ENCODE measurements at places on chromosomes 7 and 10. TPM values are rescaled to one million over a fixed set of nuclear protein-coding genes. Genes with fewer than 3 reads are reported as not detected.

DNA sequence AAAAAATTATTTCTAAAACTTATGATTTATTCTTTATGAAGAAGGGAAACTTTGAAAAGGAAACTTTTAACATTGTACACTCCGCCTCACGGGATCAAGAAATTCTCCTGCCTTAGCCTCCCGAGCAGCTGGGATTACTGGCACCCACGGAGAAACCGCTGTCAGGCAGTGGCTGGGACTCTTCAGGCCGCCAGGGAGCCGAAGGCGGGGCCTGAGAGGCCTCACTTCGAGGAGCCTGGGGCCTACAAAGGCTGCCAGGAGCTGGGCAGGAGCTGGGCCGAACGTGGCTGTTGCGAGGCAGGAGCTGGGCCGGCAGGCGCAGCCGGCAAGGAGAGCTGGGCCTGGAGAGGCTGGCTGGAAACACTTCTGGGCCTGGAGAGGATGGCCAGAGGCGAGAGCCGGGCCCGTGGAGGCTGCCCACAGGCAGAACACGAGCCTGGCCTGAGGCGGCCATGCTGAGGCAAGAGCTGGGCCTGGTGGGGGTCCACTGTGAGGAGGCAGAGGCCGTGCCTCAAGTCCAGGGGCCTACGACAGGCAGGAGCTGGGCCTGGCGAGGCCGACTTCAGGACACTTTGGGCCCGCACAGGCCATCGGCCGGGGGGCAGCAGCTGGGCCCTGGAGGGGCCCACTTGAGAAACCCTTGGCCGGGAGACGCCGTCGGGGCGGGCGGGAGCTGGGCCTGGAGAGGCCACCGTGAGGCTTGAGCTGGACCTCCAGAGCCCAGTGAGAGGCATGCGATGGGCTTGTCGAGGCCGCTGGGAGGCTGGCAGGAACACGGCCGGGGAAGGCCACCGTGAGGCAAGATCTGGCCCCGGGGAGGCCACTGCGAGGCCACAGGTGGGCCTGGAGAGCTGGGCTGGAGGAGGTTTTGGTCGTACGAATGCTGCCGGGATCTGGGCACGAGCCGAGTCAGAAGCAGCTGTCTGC, 23.7 kb downstream of the MDH2 start:
- no peaks in the 10 kb centered on the region for H3K27me3 ChIP-seq
- peak; percentile 67 for DNase-seq
- H3K36me3 ChIP-seq, result peaks cover under 1% of the 10 kb centered on the region
- H3K27ac ChIP-seq, result no peak overlapping the region

GRCh38 chr7:98107313-98107721, 655 bp downstream of the LMTK2 start:
- no peaks in the 10 kb centered on the region for H3K36me3 ChIP-seq
- H3K27ac ChIP-seq, result peak overlapping the region; percentile 79
- DNase-seq, result no peak
- H3K4me3 ChIP-seq, result peak overlapping the region; percentile 92
- no peaks in the 10 kb centered on the region for H3K27me3 ChIP-seq

- no peaks in the 10 kb centered on the region for H3K36me3 ChIP-seq
- no peak for DNase-seq
- no peak overlapping the region for H3K4me3 ChIP-seq
- H3K4me1 ChIP-seq, result no peaks in the 10 kb centered on the region
- no peak overlapping the region for H3K27ac ChIP-seq
Observed at GRCh38 chr10:111037858-111038257, 39.0 kb upstream of the ADRA2A start.

DNA sequence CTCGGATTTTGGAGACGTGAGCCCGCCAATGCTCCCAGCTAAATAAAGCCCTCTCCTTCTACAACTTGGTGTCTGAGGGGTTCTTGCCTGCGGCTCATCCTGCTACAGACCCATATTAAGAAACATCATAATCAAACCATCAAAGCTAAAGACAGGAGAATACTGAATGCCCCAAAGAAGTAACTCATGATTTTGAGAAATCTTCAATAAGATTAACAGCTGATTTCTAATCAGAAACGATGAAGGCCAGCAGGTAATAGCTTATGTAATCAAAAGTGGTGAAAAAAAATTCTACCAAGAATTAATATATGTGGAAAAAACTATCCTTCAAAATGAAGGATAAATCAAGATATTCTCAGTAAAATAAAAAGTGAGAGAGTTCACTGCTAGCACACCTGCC, 130.3 kb downstream of the DNAJC1 start:
- no peak for DNase-seq
- H3K27me3 ChIP-seq, result no peaks in the 10 kb centered on the region
- H3K27ac ChIP-seq, result no peak overlapping the region
- no peaks in the 10 kb centered on the region for H3K4me1 ChIP-seq
- peaks cover 12% of the 10 kb centered on the region for H3K36me3 ChIP-seq

- no peak overlapping the region for H3K27ac ChIP-seq
- peak; percentile 94 for DNase-seq
- H3K36me3 ChIP-seq, result no peaks in the 10 kb centered on the region
- H3K4me3 ChIP-seq, result no peak overlapping the region
Observed at GRCh38 chr10:117830787-117831212, 215.9 kb downstream of the RAB11FIP2 start.

DNA sequence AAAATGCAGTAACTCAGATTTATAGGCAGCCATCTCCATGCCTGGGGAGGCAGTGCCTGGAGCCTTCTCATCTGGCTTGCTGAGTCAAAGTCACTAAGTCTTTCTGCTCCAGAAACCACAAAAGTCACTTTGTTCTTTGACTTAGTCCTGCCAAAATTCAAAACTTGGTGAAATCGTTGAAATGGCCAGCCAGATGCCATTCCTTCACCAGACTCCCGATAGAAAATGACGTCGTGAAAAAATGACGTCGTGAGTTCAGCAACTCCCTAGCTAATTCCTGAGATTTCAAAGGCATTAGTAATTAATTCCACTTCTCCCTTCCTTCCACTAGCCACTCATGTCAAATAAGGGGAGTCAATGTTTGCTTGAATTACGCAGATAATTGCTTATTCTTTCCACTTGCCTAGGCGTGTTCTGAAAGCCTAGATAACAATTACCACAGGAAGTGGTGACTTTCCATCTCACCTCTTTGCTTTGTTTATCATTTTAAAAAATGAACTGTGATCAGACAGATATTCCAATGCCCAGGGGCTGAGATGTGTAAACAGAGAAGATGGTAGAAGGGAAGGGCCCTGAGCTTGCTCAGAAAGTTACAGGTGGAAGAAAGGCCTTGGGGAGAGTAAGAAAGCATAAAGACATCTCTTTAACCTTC, 48.5 kb upstream of the OSBPL3 start:
- H3K4me3 ChIP-seq, result no peak overlapping the region
- no peak overlapping the region for H3K27ac ChIP-seq
- DNase-seq, result no peak
- H3K27me3 ChIP-seq, result no peaks in the 10 kb centered on the region

DNA sequence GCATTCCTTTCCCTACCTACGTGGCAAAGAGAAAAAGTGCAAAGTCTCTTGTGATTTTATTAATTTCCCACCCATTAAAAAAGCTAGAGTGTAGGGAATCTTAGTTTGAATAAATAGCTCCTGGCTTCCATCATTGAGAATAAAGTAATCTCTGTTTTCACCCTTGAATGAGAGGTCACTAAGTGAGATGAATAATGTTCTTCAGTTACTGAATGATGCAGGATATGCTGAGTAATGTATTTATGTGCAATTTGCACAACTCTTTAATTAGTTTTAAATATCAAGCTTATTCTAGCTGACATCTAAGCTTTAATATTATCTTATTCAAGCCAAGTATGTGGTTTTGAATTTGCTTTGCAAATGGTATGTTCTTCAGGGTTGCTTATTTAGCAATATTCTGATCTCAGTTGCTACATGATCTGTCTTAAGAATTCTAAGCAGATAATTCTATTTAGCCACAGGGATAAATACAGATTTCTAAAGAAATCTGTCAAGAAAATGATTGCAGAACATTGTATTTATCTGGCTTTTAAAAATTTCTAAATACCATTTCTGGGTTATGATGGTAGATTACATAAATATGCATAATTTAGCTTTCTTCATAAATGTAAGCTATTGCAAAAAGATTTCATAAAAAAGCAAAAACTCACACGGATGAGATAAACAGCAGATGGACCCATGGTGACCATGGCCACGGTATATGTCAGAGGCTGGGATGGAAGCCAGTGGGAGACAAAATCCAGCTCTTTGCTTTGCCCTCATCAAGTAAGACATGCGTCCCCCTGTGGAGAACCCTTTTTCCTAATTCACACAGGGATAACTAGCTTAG, 141.0 kb downstream of the MACC1 start:
- H3K36me3 ChIP-seq, result no peaks in the 10 kb centered on the region
- peaks cover 4% of the 10 kb centered on the region for H3K4me1 ChIP-seq
- no peak overlapping the region for H3K4me3 ChIP-seq
- H3K27me3 ChIP-seq, result no peaks in the 10 kb centered on the region
- DNase-seq, result no peak
- no peak overlapping the region for H3K27ac ChIP-seq

DNA sequence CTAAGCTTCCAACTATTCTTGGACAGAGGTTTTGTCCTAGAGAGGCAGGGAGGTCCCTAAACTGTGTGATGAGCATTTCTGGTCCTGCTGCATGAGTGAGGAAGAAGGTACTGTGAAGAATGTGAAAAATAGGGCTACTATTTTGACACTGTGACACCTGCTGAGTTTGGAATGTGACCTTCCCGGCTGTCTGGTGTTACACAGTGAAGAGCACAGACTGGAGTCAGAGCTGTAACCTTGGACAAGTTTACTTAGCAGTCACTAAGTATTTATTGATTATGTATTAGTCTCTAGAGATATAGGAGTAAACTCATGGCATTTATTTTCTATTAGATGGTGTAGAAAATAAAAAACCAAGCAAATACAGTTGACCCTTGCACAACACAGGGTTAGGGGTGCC, 12.3 kb downstream of the GOLGA7B start:
- no peak overlapping the region for H3K4me3 ChIP-seq
- peaks cover 19% of the 10 kb centered on the region for H3K4me1 ChIP-seq
- DNase-seq, result peak; percentile 72
- H3K27me3 ChIP-seq, result peaks cover 7% of the 10 kb centered on the region

DNA sequence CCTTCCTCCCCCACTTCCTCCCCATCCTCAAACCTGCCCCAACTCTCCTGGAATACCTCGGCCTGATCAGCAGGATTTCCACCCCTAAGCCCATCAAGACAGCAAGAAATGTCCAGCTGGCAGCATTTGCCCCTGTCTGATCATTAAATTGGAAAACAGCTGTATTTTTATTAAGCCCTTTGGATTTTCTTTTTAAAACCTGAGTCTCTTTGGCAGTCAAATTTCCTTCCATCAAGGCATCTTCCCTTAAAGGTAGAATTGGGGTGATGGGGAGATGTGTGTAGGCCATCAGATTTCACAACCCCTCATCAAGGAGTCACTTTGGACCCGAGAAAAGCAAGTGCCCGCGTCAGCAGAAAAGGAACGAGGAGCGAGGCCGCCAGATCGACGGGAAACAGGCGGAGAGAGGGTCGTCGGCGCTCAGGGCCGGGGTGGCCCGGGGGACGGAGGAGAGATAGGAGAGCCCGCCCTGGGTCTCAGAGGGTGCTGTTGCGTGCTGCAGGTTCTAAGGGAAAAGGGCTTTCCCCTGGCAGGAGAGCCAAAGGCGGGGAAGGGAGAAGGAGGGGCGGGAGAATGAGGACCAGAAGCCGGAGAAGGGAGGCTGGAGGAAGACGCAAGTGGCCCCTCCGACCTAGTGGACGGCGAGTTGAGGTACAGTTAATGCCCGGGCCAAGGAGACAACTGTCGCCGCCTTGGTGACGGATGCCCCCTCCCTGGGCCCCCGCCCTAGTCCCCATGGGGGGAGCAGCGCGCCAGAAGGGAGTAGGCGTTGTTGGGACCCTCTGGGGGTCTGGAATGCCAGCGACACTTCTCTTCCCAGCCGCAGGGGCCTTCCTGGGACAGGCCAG, 11.5 kb upstream of the GATA3 start:
- H3K27ac ChIP-seq, result no peak overlapping the region
- peak; percentile 73 for DNase-seq
- H3K4me1 ChIP-seq, result peaks cover 20% of the 10 kb centered on the region

DNA sequence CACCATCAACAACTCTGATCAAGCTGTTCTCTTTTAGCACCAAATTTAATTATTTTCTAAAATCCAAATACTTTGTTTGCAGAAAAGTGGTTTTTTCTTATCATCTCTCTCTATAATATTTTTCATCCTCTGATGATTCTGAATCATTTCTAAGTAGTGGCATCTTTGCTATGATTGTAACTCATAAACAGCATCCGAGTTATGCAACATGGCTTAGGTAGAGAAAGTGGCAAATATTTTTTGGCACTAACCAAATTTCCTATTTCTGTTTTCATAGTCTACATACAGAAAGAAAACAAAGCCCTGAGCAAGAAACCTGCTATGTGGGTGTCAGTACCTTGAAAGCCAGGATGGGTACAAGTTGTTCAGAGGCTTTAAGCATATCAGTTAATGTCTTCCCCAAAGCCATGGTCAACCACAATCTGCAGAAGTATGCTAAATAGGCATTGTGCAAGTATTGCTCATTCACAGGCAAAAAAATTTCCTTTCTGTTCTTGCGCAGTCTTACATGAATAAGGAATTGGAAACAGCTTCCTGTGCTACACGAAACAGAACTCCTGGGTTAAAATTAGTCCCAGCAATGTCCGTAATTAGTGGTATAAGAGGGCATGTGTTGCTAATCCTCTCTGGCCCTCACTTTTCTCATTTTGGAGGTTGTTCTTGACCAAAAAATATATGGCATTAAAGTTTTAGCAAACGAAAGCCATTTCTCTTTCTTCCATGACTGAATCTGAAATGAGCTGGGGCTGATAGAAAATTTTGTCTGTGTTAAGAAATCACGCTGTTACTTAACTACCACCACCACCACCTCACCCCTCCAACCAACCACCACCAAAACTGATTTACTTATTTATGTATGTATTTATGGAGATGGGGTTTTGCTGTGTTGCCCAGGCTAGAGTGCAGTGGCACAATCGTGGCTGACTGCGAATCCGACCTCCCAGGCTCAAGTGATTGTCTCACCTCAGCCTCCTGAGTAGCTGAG, 325.6 kb upstream of the MAGI2 start:
- no peaks in the 10 kb centered on the region for H3K27me3 ChIP-seq
- H3K4me3 ChIP-seq, result no peak overlapping the region
- no peak for DNase-seq

DNA sequence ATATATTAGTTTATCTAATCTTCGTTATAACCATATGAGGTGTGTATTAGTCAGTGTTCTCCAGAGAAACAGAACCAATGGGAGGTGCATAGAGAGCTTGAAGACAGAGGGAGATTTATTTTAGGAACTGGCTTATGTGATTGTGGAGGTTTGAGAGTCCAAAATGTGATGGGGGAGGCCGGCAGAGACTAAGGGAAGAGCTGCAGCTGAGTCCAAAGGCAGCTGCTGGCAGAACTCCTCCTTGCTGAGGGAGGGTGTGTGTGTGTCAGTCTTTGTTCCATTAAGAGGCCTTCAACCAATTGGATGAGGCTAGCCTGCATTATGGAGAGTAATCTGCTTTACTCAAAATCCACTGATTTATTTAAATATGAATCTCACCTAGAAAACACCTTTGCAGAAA, 165.1 kb downstream of the SH3PXD2A start:
- H3K27ac ChIP-seq, result no peak overlapping the region
- DNase-seq, result no peak
- H3K27me3 ChIP-seq, result peaks cover 37% of the 10 kb centered on the region
- H3K36me3 ChIP-seq, result no peaks in the 10 kb centered on the region

GRCh38 chr10:117884093-117884492, 162.6 kb downstream of the RAB11FIP2 start:
- H3K36me3 ChIP-seq, result no peaks in the 10 kb centered on the region
- H3K27ac ChIP-seq, result no peak overlapping the region
- no peak for DNase-seq
- H3K4me3 ChIP-seq, result no peak overlapping the region
- peaks cover 11% of the 10 kb centered on the region for H3K27me3 ChIP-seq

CACNB2 gene
- 3.3 TPM for total RNA-seq

SRRM3 gene
- total RNA-seq, result 5.0 TPM

VAX1 gene
- 3.5 TPM for total RNA-seq

ZNF804B gene
- total RNA-seq, result 0.14 TPM

ASNS gene
- total RNA-seq, result 39.4 TPM

SPDYE11 gene
- not detected for total RNA-seq

SPDYE5 gene
- not detected for total RNA-seq

ALDH18A1 gene
- 132 TPM for total RNA-seq
